ENCODE measurements at places on chromosomes 7 and 10.

- no peak for DNase-seq
These were observed 168.9 kb upstream of the PHF14 start for GRCh38 chr7:10804770-10805169.

- no peak for DNase-seq
These were observed 230.4 kb upstream of the BMPER start for GRCh38 chr7:33674804-33675411.

DNA sequence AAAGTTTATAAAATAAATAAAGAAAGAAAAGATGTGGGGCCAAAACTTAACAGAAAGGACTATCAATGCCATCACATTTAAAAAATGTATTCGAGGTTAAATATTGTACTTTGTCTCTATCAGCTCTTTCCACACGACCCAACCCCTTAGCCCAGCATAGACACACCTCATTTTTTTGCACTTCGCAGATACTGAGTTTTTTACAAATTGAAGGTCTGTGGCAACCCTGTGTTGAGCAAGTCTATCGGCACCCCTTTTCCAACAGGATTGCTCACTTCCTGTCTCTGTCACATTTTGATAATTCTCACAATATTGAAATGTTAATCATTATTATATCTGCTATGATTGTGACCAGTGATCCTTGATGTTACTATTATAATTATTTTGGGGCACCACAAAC, 151.6 kb upstream of the TBX20 start:
- DNase-seq = no peak

DNA sequence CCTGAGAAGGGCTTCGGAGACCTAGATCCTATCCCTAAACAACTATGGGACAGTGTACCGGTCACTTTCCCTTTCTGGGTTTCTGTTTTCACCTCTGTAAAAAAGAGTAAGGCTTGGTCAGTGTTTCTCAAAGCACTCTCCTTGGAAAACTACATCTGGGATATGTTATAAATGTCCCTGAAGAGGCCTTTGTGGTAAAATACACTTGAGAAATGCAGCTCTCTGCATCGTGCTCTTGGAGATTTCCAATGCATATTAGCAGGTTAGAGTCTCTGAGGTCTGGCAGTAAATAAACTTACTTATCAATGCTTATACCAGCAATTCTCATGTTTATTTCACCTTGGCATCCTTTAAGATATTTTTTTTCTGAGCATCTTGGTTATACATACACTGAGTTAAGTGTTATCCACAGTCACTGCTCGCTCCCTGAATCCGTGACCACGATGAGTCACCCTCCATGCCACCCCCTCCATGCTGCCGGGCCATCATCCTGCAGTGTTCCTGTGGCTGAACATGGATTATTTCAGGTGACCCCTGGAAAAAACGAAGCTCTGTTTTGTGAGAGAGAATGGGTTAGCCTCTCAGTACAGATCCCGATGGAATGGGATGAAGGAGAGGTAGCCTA, 3.3 kb upstream of the TBXAS1 start:
- no peak for DNase-seq

DNA sequence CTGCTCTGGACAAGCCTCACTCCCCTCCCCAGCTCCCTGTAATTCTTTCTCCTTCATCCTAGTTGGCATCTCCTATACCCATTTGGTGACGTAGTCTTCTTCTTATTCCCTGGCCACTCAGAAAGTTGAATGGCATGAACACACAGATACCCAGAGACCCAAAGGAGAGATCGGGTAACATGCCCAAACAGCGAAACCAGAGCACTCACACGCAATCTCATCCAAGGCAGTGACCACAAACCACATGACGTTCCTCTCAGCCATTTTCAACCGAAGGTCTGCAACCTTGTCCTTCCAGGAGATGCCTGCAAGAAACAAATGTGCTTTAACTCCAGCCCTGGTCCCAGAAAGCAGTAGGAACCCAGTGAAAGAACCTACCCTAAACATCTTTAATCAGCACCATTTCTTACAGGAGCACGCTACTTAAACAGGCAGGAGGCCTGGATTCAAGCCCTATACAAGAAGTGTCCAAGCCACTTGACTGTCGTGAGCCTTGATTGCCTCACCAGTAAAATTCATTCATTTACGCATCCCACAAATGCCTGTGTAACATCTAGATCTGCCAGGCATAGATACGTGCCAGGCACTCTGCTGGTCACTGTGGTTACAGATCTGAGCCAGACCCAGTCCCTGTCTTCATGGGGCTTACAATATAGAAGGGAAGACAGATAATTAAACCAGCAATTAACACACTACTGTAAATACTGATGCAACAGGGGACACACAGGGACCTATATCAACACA, 37.1 kb downstream of the XPNPEP1 start:
- DNase-seq = no peak

- no peak for DNase-seq
These were observed 80.8 kb upstream of the SH2B2 start for GRCh38 chr7:102205915-102206314.

GRCh38 chr7:70829221-70830059, 302.5 kb upstream of the GALNT17 start:
- DNase-seq = peak; percentile 24

DNA sequence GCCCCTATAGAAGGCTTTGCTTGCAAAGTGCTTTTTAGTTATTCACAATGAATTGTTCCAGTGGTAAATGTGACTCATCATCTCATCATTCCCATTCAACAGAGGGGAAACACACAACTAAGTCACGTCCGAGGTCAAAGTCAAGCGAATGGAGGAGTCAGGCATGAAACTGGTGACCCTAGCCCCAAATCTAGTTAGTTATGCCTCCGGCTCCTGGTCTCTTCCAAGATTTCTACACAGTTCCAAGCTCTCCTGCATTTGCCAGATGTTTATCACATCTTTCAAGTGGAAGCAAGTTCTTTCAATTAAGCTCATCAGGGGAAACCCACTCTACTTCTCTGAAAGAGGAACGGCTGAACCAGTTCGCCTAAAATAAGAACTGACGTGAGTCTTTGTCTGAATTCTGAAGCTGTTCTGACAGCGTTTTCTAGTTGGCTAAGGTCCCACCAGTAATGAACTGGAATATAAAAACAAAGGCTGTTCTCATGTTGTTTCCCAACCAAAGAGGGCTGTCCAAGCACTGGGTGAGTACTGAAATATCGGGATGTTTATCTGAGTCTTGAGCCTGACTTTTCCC, 140.9 kb upstream of the NRBF2 start:
- no peak for DNase-seq

DNA sequence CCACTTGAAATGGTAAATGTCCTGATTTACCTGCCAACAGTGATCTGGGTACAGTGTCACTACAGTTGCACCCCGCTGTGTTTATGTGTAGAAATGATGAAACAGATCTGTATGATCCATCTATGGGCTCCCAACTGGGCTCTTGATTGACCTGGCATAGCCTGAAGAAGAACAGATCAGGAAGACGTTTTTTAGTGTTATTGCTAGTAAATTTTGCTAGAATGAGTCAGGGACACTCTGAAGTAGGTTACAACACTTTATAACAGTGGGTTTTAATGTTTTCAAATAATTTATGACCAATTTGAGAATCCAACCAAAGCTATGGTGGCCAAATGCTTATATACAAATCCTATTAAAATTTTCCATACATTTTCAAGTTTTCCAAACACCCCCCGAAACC, 110.3 kb downstream of the DKK1 start:
- DNase-seq = no peak

DNA sequence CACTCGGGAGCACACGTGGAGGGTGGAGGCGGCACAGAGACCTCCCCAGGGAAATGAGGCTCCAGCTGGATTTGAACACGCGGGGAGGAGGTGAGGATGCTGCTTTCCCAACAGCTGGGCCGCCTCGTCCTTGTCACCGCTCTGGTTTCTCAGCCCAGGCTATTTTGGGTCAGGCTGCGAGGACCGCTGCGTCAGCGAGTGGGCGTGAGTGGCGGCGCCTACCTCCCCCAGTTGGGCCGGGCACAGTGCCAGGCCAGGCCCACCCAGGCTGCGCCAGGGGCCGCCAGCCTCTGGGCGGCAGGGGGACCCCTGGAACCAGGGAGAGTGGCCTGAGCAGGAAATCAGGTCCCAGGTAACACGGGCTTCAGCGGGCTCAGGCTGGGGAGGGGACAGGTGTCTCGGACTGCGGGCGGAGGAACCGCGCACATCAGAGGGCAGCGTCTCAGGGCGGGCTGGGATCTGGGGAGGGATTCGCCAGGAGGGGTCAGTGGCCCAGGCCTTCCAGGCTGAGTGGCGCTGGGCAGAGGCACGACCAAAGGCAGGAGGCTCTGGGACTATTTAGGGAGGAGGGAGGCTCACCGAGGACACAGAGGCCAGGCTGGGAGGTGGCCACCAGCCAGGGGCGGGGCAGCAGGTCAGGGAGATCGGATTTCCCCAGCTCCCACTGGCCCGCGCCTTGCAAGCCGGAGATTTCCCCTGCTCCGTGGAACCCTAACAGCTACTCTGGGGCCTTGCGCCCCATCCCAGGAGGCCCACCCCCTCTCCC, 125.2 kb upstream of the RET start:
- DNase-seq = no peak

- DNase-seq = no peak
These were observed 72.6 kb downstream of the PARP12 start for GRCh38 chr7:139990142-139990535.

GRCh38 chr7:145665499-145666258, 450.9 kb upstream of the CNTNAP2 start:
- DNase-seq = no peak

GRCh38 chr7:136293272-136293671, 316.1 kb upstream of the MTPN start:
- DNase-seq = no peak

GRCh38 chr10:11831520-11831951, 8.4 kb downstream of the PROSER2 start:
- DNase-seq = no peak

DNA sequence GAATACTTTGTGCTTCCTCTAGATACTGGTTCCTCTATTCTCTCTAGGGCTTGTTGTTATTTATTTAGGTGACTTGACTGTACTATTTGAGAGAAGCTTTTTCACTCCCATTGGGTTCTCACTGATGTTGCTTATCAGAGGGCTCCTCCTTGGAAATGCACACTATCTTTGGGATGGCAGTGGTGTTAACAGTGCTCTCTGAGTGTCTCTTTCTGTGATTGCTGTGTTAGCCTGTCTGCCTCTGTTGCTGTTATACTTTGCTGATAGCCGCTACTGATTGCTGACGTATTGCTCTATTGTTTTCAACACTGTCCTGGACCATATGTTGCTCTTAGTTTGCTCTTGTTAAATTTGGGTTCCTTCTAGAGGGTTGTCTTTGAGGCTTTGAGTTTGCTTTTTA, 34.7 kb downstream of the ZNF33A start:
- DNase-seq = no peak

DNA sequence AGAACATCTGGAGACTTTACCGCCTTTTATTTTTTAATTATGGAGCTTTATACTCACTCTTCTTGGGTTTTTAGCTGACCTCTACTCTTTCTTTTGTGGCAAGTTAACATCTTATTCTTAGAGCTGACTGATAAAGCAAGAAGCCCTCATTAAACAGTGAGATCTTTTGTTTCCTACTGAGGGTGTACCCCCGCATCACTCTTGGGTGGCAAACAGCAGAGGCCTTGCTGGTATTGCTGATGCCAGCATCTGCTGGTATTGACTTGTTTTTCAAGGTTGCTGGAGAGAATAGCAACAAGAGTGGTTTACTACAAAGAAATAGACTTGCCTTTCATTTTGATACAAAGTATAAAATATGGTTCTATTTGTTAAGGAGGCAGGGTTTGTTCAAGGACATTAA, 154.7 kb downstream of the ARID5B start:
- DNase-seq = no peak

GRCh38 chr7:111091593-111092358, 849 bp downstream of the LRRN3 start:
- peak; percentile 9 for DNase-seq

- DNase-seq = no peak
These were observed 171.1 kb downstream of the GLI3 start for GRCh38 chr7:42065942-42066341.

- no peak for DNase-seq
These were observed 32.4 kb upstream of the CCDC7 start for GRCh38 chr10:32413513-32413912.

DNA sequence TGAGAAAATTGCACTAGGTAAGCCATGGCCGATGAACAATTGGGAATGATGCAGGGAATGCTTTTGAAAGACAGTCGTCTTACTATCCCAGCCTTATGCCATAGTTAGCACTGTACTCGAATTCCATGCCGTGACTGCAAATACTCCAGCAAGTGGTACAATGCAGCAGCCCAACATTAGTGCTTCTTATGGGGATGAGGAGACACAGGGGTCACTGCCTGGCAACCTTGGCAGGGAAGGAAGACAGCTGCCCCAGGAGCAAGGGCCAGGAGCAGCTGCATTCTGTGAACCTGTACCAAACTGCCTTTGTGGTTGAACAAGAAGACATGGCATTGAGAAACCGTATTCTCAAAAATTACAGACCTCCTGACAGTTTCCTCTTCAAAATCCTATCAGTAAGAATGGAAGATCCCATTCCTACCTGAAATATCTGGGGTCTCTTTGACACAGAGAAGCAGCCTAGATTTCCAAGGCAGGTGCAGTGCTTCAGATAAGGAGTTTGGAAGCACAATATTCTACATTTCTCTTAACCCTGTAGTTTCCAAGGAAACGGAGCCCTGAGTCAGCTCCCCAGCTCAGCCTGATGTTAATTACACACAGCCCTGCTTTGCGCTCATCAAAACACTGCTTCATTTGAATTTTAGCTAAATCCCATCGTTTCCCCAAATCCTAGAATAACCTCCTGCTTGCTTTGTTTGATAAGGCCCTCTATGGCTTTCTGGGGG, 49.0 kb upstream of the FRMD4A start:
- DNase-seq = no peak

DNA sequence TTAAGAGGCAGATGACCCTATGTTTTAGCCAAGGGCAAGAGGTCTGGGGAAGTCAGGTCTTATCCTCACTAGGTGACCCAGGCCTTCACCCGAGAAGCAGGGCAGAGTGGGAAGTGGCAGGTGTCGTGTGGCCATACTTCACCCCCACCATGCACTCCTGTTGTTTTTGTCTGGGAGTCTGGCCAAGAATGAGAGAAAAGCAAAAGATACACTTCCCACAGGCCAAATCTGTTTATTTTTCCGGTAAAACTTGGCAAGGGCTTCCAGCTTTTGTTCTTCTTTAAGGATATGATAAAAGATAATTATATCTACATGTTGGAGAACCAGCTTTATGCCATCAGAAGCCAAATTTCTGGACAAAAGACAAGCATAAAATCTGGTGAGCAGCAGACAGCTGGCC, 137.4 kb upstream of the CDC14C start:
- DNase-seq = peak; percentile 93

DNA sequence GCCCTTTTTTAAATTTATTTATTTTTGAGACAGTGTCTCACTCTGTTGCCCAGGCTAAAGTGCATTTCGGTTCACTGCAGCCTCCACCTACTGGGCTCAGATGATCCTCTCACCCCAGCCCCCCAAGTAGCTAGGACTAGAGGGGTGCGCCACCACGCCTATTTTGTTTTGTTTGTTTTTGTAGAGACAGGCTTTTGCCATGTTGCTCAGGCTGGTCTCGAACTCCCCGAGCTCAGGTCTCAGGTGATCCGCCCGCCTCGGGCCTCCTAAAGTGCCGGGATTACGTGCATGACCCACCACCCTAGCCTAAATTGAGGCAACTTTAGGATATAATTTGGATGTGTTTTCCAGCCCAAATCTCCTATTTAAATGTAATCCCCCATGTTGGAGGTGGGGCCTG, 805 bp downstream of the ZNF736 start:
- DNase-seq = no peak

- DNase-seq = no peak
These were observed 398.3 kb upstream of the NPVF start for GRCh38 chr7:25626451-25627131.

Measured in SHP77 (cell line).